ENCODE measurements at places on chromosomes 3 and 15. TPM values are rescaled to one million over a fixed set of nuclear protein-coding genes. Genes with fewer than 3 reads are reported as not detected.

MKRN2OS gene
- total RNA-seq = not detected

SLC22A13 gene
- total RNA-seq = 0.44 TPM

ISLR gene
- total RNA-seq = not detected

- no peak for DNase-seq
Measured at GRCh38 chr3:3015185-3016089, 94.7 kb downstream of the IL5RA start.

DNA sequence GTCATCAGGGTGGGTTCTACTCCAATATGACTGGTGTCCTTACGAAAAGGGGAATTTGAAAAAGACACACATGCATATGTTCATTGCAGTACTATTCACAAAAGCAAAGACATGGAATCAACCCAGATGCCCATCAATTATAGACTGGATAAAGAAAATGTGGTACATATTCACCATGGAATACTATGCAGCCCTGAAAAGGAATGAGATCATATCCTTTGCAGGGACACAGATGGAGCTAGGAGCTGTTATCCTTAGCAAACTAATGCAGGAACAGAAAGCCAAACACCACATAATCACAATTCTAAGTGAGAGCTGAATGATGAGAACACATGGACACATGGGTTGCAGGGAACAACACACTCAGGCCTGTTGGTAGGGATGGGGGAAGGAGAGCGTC lies 24.8 kb upstream of the TICRR start:
- DNase-seq = no peak

DNA sequence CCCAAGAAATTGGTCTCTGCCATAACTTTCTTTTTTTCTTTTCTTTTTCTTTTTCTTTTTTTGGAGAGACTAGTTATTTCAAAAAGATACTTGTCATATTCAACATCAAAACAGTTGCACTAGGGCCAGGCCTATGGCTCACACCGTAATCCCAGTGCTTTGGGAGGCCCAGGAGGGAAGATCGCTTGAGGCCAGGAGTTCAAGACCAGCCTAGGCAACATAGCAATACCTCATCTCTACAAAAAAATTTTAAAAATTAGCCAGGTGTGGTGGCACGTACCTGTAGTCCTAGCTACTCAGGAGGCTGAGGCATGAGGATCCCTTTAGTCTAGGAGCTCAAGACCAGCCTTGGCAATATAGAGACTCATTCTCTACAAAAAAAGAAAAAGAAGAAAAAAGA lies 49.0 kb upstream of the GNB5 start:
- DNase-seq = no peak

- no peak for DNase-seq
Measured at GRCh38 chr3:156819842-156820691, 6.1 kb upstream of the LEKR1 start.

GRCh38 chr3:149330609-149331331 lies 2.7 kb downstream of the TM4SF18 start:
- no peak for DNase-seq

- DNase-seq = no peak
Measured at GRCh38 chr15:81413851-81414250, 39.8 kb upstream of the TMC3 start.
